Foreskin fibroblast (primary cell): ENCODE measurements at places on chromosomes 13 and 19.

GRCh38 chr19:18287836-18288772 lies 6.7 kb upstream of the JUND start:
- DNase-seq: no peak

DNA sequence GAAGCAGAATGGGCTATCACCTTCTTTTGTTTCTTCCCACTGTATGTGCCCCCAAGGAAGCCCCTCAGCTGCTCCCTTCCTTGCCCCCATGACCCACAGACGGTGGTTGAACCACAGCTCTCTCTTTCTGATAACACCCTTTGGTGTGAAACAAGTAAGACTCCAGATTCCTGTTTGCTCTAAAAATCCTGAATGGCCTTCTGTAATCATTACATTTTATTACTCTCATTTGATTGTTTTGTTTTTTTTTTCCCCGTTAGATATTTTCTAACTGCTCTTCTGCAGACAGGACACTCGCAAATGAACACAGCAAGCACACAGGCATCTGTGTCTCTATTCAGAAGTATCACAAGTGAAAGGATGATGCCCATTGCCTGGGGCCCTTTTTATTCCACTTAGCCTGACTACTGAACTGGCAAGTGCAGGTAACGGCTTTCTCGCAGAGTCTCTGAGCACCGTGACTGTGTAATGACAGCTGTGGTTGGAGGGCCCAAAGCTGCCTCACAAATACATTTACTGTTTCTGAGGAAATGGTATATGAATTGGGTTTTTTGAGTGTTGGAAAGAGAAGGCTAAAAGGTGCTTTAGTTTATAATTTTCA lies 59.3 kb downstream of the OXGR1 start:
- DNase-seq: no peak

DNA sequence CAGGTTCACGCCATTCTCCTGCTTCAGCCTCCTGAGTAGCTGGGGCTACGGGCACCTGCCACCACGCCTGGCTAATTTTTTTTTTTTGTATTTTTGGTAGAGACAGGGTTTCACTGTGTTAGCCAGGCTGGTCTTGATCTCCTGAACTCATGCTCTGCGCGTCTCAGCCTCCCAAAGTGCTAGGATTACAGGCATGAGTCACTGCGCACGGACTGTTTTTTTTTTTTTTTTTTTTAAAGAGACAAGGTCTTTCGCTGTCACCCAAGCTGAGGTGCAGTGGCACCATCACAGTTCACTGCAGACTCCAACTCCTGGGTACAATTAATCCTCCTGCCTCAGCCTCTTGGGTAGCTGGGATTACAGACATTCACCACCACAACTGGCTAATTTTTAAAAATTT lies 8.2 kb upstream of the ADAMTS10 start:
- DNase-seq: no peak

DNA sequence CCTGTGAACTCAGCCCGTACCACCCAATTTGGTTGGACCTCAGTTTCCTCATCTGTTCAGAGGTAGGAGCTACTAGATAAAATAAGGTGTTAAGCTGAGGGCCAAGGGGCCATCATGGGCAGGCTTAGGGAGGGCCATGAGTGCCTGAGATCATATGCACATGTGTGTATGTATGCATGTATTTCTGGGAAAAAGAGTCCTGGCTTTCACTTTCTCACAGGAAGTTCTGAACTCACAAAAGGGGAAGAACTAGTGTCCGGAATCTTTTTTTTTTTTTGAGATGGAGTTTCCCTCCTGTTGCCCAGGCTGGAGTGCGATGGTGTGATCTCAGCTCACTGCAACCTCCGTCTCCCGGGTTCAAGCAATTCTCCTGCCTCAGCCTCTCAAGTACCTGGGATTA lies 18.9 kb downstream of the TGFB1 start:
- DNase-seq: no peak

DNA sequence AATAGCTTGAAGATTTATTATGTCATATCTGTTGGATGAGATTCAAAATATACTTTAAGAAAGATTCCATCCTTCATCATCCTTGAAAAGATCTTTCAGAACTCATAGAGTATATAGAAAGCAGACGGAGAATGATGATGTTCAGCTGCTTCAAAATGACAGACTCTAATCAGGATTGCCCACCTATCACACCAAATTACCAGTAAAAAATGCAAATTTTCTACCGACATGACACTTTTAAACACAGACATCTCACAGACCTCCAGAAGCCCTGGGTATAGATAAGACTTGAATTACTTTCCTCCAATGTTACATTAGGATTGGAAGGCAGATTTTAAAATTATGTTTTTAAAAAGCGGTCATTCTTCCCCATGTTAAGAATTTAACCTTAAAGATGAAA lies 235.5 kb downstream of the GPC6 start:
- DNase-seq: no peak

DNA sequence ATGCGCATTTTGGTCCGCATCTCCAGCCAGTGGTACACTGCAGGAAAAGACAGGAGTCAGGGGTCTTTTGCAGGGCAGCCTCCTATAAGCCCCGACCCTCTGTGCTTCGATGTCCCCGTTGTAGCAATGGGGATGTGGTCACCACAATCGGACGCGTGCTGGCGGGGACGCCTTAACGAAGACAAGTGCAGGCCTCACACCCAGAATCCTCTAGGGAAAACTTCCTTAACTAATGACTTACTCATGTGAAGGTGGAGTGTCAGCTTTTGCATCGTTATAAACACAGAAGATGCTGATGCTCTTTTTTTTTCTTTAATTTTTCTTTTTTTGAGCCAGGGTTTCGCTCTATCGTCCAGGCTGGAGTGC lies 22.1 kb downstream of the VASP start:
- no peak for DNase-seq

- DNase-seq: peak; percentile 62
Observed at GRCh38 chr13:98822225-98822606, 69.7 kb upstream of the SLC15A1 start.

DNA sequence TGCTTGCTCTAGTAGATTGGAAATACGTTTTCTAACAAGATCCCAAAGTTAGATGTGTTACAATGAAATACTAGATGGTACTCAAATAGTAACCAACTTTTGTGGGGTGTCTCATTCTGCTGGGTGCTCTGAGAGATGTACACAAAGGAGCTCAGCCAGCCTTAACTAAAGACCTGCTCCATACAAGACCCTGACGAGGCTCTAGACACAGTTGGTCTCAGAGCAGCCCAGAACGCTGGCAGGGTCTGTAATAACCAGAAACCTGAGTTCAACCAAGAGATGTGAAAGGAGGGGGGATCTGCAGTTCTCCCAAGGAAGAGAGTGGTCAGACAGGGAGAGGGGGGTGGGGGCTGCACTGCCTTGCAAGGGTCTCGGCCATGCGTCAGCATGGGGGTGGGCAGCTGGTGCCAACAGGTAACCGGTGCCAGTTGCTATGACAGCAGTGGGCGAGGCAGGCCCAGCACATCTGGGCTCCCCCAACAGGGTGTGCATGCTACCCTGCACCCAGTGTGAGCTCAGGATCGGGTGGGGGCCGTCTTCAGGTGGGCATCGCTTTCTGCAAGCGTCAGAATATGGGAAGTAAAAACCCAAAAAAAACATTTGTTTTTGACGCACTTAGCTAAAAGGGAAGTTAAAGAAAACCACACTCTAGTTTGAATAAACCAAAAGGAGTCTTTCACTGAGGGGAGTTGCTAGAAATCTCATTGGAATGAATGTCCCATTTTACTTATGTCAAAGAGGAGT lies 68.0 kb upstream of the GPR183 start:
- DNase-seq: no peak

- DNase-seq: peak; percentile 34
Observed at GRCh38 chr13:112814905-112815585, 125.2 kb downstream of the ATP11A start.

- no peak for DNase-seq
Observed at GRCh38 chr19:4081441-4082129, 14.9 kb upstream of the ZBTB7A start.

- peak; percentile 47 for DNase-seq
Observed at GRCh38 chr13:98307463-98308085, 130.5 kb upstream of the RNF113B start.

DNA sequence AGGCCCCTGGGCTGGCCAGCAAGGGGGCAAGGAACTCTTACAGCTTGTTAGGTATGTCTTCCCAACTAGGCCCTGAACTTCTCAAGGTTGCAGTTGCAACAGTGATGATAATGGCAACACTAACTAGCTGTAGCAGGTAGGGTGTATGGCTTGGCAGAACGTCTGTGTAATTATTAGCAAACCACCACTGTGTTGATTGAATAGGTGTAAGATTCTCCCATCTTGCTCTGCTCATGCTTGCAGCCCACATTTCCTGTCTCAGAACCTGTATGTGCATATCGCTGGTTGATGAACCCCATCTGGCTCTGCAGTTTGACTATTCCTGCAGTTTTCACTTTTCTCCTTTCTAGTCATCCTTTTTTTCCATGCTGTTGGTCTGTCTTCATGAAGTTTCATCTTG lies 178.8 kb downstream of the KATNAL1 start:
- DNase-seq: no peak

DNA sequence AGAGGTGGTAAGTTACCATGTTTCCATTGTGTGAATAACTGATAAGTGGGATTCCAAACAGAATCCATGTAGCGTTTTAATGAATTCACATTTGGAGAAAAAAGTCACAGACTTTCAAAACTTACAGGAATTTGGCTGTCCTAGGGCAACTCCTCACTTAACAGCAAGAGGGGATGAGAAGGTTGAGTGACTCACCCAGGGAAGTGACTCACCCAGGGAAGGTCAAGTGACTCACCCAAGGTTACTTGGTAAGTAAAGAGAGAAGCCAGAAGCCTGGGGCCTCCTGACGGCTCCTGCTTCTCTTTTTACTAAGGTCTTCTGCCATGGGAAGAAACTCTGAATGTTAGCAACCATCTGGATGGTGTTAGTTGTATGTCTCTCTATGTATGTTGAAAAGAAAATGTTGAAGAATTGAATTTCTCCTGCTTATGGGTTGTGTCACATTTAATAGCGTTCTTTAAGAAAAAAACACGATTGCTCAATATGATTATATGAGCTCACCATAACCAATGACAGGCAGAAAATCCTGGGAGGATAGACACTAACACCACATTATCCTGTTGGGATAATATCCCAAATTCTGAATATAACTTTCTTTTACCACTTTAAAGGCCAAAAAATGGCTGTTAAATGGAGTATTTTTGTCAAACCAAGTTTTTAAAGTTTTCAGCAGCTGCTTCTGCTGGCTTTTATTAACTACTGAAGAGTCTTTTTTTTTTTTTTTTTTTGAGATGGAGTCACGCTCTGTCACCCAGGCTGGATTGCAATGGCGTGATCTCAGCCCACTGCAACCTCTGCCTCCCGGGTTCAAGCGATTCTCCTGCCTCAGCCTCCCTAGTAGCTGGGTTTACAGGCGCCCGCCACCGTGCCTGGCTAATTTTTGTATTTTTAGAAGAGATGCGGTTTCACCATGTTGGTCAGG lies 195.6 kb downstream of the GGACT start:
- DNase-seq: peak; percentile 99

- peak; percentile 54 for DNase-seq
Observed at GRCh38 chr19:38263689-38264485, 486 bp upstream of the SPINT2 start.

DNA sequence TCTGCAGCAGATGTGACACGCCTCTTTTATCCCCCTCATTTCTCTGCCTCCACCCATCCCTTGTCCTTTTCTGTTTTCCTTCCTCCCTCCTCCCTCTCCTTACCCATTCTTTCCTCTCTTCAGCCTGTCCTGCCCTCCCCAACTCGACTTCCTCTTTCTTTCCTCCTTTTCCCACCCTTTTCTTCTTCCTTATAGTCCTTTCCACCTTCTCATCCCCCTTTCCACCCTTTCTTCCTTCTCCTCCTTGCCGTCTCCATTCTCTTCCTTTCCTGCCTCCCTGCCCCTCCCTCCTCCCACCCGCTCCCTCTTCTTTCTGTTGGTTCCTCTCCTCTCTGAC lies 688 bp upstream of the ZNF71 start:
- DNase-seq: no peak

DNA sequence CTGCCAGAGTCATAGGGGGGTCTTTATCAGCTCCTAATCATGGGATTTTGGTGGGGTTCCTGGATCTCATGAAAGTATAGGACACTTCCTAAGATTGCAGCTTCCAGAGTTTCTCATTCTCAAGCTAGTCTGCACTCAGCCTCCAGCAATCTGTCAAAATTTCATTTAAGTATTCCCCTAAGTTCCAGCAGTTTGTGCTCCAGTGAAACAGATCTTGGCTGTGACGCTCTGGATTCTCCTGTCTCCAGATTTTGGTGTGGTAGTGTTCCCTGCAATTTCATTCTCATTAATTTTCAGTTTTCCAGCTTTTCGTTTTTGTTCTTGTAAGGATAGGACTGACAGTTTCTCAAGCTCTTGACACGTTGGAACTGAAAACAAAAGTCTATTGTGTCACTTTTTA lies 908.9 kb upstream of the MIR17HG start:
- no peak for DNase-seq

DNA sequence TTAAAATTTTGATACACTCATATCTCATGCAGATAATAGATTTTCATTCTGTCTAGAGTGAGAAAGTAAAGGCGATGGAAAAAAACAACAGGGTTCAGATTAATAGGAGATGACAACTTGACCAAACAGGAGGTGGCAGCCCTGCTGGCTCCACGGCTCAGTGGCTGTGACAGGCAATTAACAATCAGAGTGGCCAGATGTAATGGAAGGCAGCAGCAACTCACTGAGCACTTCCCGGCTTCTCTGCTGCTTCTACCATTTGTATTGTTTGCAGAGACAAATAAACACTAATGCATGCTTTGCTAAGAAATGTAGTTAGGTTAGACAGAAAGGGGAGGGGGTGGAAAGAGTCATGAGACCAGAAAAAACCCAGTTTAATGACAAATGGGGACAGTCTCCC lies 473.0 kb upstream of the SLC10A2 start:
- DNase-seq: no peak

- no peak for DNase-seq
Observed at GRCh38 chr13:47955836-47956235, 45.2 kb downstream of the SUCLA2 start.

DNA sequence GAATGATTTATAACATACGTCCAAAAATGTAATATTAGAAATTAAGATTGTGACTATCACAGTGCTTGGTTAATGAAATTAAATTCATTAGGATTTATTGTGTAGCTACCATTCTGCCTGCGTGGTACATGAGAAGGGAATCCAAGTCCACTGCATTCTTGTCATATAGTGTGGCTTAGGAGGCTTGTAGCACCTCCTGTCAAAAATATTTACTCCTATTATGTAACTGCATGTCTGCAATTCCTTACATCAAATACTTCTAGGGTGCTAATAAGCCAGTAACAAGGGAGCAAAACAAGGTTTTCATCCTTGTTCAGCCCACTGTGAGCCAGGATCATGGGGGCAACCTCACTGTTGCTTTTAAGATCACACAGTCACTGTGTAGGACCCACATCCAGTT lies 199.0 kb downstream of the SLC7A1 start:
- DNase-seq: no peak

- DNase-seq: no peak
Observed at GRCh38 chr13:70964874-70965273, 856.6 kb upstream of the KLHL1 start.
